ENCODE measurements at places on chromosomes 6 and 20.

- peak overlapping the region; percentile 92 for H3K27ac ChIP-seq
- DNase-seq = no peak
- H3K36me3 ChIP-seq = peaks cover 7% of the 10 kb centered on the region
- H3K4me1 ChIP-seq = peaks cover 30% of the 10 kb centered on the region
- no peak overlapping the region for H3K4me3 ChIP-seq
Observed at GRCh38 chr20:19889011-19889953, 127.9 kb upstream of the NAA20 start.

- no peak overlapping the region for H3K27ac ChIP-seq
- no peaks in the 10 kb centered on the region for H3K36me3 ChIP-seq
- no peak overlapping the region for H3K4me3 ChIP-seq
- no peaks in the 10 kb centered on the region for H3K4me1 ChIP-seq
- peaks cover 13% of the 10 kb centered on the region for H3K27me3 ChIP-seq
Observed at GRCh38 chr20:57785061-57785460, 75.2 kb upstream of the PMEPA1 start.

- no peak for DNase-seq
- no peak overlapping the region for H3K4me3 ChIP-seq
- H3K4me1 ChIP-seq = no peaks in the 10 kb centered on the region
- no peaks in the 10 kb centered on the region for H3K36me3 ChIP-seq
Observed at GRCh38 chr20:1934721-1935573, 39.7 kb downstream of the SIRPA start.

DNA sequence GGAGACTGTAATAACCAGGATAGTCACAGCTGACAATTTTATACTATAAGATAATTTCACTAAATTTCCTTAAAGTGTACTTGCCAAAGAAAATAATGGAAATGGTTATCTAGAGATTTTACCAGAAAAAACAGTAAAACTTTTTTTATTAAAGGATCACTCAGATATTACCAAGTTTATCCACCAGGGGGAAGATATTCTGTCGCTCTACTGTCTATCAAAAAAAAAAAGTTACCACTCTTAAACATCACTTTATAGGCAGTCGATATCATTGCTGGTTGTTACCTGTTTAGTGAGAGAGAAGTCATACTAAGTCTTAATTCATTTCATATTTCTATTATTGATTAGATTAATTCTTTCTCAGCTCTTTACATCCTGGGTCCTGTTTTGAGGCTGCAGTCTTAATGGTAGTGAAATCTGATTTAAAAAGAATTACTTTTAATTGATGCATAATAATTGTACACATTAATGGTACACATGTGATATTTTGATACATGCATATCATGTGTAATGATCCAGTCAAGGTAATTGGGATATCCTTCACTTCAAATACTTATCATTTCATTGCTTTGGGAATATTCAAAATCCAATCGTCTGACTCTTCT, 18.9 kb downstream of the L3MBTL3 start:
- no peak for DNase-seq
- H3K27ac ChIP-seq = no peak overlapping the region
- peaks cover 7% of the 10 kb centered on the region for H3K36me3 ChIP-seq

DNA sequence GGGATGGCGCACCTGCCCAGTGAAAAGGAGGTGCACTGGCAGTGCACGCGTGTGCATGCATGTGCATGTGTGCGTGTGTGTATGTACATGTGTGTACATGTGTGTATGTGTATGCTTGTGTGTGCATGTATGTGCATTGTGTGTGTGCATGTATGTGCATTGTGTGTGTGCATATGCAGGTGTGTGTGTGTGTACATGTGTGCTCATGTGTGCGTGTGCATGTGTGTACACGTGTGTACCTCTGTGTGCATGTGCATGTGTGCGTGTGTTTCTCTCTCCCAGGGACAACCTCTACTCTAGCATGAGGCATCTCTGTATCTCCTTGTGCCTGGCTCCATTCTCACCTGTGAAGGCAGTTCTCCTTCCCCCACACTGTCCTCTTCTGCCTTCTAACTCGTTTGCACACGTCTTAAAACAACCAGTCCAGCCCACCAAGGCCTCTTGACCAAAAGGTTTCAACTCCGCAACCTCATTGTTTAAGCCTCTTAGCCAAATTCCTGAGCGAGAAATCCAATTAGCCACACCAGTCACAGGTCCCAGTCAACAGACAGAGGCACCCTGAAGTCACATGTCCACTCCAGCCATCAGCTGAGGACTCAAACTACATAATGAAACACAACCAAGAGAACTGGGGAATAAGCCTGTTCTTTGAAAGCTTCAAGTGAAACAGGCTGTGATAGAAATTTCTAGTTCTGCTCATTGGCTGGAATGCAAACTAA, 103.5 kb upstream of the PTPRT start:
- peaks cover 8% of the 10 kb centered on the region for H3K27me3 ChIP-seq
- no peak overlapping the region for H3K27ac ChIP-seq
- no peaks in the 10 kb centered on the region for H3K36me3 ChIP-seq
- DNase-seq = no peak
- H3K4me3 ChIP-seq = no peak overlapping the region
- peaks cover 22% of the 10 kb centered on the region for H3K4me1 ChIP-seq

- H3K27me3 ChIP-seq = no peaks in the 10 kb centered on the region
- no peak overlapping the region for H3K4me3 ChIP-seq
- H3K27ac ChIP-seq = no peak overlapping the region
- DNase-seq = no peak
Observed at GRCh38 chr6:149223904-149224351, 93.6 kb upstream of the TAB2 start.

DNA sequence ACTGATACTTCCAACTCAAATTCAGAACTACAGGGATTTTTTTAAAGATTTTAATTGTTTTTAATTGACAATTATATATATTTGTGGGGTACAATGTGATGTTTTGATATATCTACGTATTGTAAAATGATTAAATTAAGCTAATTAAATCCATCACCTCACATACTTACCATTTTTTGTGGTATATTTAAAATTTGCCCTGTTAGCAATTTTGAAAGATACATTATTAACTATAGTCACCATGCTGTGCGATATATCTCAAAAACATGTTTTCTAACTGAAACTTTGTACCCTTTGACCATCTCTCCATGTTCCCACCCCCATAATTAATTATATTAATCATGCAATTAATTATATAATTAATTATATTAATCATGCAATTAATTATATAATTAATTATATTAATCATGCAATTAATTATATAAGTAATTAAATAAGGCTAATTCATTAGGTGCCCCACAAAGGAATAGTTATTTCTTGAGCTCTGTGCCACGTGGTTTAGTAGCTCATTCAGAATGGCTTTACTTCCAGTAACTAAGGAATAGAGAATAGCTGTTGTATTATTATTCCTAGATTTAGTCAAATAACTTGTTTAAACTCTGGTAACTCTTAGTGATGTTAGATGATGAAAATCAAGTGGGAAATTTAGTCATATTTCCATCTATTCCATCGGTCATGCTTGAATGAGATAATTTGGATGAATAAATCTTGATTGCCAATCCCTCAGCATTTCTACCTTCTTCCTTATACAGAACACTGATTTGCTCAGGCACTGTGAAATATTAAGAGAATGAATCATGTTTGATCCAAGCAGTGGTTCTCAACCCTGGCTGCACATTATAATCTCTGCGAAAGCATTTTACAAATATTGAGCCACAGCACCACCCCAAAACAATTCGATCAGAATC, 25.1 kb downstream of the LOC128125822 start:
- H3K4me1 ChIP-seq = peaks cover 18% of the 10 kb centered on the region
- H3K4me3 ChIP-seq = peak overlapping the region; percentile 94
- H3K27me3 ChIP-seq = no peaks in the 10 kb centered on the region
- no peak for DNase-seq

DNA sequence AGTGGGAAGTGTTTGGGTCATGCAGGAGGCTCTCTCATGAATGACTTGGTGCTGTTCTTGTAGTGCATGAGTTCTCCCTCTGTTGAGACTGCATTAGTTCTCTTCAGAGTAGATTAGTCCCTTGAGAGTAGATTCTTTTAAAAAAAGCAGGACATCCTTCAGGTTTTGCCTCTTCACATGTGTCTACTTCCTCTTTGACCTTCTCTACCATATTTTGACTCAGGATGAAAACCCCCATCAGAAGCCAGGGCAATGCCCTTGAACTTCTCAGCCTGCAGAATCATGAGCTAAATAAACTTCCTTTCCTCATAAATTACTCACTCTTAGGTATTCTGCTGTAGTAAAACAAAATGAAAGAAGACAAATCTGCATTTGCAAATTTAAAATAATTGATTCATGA, 170.3 kb downstream of the CD109 start:
- no peaks in the 10 kb centered on the region for H3K27me3 ChIP-seq
- H3K27ac ChIP-seq = no peak overlapping the region
- no peaks in the 10 kb centered on the region for H3K4me1 ChIP-seq

GRCh38 chr6:149410557-149410956, 10.5 kb downstream of the SUMO4 start:
- H3K27me3 ChIP-seq = no peaks in the 10 kb centered on the region

GRCh38 chr6:107653183-107653580, 163.3 kb downstream of the SOBP start:
- no peak overlapping the region for H3K27ac ChIP-seq
- no peak overlapping the region for H3K4me3 ChIP-seq
- no peak for DNase-seq
- peaks cover 13% of the 10 kb centered on the region for H3K36me3 ChIP-seq

- H3K27me3 ChIP-seq = no peaks in the 10 kb centered on the region
- DNase-seq = no peak
- no peaks in the 10 kb centered on the region for H3K4me1 ChIP-seq
- H3K4me3 ChIP-seq = no peak overlapping the region
- H3K27ac ChIP-seq = no peak overlapping the region
Observed at GRCh38 chr20:6017880-6018279, 36.0 kb downstream of the LRRN4 start.

GRCh38 chr6:158910484-158911440, 89.2 kb downstream of the RSPH3 start:
- H3K36me3 ChIP-seq = peaks cover 9% of the 10 kb centered on the region
- H3K27ac ChIP-seq = peak overlapping the region; percentile 90
- peak overlapping the region; percentile 76 for H3K4me3 ChIP-seq
- H3K27me3 ChIP-seq = no peaks in the 10 kb centered on the region
- peaks cover 37% of the 10 kb centered on the region for H3K4me1 ChIP-seq

GRCh38 chr6:18861204-18861603, 474.1 kb downstream of the RNF144B start:
- H3K27me3 ChIP-seq = no peaks in the 10 kb centered on the region
- no peak overlapping the region for H3K27ac ChIP-seq
- no peak overlapping the region for H3K4me3 ChIP-seq
- no peak for DNase-seq
- H3K4me1 ChIP-seq = no peaks in the 10 kb centered on the region

DNA sequence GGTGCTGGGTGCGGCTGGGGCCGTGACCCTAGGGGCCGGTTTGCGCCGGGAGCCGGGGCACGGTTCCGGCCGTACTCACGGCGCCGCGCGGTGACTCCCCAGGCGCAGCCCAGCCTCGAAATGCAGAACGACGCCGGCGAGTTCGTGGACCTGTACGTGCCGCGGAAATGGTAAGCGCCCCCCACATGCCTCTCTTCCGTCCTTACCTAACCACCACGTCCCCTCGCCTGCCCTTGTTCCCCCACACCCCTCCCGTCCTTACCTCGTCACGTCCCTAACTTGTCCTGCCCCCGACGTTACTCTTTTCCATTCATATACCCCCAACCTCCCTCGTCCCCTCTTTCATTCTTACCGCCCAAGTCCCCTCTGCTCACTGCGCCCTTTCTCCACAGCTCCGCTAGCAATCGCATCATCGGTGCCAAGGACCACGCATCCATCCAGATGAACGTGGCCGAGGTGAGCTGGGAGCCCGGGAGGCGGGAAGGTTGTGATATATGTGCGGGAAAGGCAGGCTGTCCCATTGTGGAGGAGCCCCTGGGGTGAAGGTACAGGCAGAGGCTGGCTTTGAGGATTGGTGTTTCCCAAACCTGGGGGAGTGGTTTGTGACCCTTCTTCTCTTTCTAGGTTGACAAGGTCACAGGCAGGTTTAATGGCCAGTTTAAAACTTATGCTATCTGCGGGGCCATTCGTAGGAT, 463 bp downstream of the RPS21 start:
- H3K4me3 ChIP-seq = peak overlapping the region; percentile 92
- peaks cover 9% of the 10 kb centered on the region for H3K36me3 ChIP-seq
- H3K4me1 ChIP-seq = peaks cover 36% of the 10 kb centered on the region
- H3K27me3 ChIP-seq = no peaks in the 10 kb centered on the region
- DNase-seq = no peak

DNA sequence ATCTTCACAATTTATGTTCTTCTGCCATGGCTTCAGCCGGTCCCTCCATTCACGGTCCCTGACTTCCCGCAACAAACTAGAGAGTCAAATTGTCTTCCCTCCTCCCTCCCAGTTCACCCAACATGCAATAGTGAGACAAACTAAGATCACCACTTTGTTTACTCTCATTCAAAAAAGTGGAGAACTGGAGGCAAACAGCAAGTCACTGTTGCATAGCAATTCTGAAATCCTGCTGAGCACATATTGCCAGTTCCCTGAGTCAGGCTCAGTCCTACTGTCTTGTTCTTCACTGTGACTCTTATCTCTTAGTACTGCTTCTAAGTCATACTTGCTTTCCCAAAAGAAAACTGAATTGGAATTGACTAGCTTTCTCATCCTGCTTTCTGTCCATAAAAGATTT, 287.2 kb upstream of the SASH1 start:
- no peak for DNase-seq
- H3K27me3 ChIP-seq = no peaks in the 10 kb centered on the region
- no peak overlapping the region for H3K27ac ChIP-seq
- H3K4me1 ChIP-seq = no peaks in the 10 kb centered on the region
- H3K36me3 ChIP-seq = peaks cover 11% of the 10 kb centered on the region
- no peak overlapping the region for H3K4me3 ChIP-seq

GRCh38 chr20:57612916-57613315, 7.3 kb downstream of the ZBP1 start:
- H3K4me1 ChIP-seq = no peaks in the 10 kb centered on the region
- no peaks in the 10 kb centered on the region for H3K36me3 ChIP-seq
- H3K27ac ChIP-seq = no peak overlapping the region
- DNase-seq = no peak
- peaks cover 6% of the 10 kb centered on the region for H3K27me3 ChIP-seq

DNA sequence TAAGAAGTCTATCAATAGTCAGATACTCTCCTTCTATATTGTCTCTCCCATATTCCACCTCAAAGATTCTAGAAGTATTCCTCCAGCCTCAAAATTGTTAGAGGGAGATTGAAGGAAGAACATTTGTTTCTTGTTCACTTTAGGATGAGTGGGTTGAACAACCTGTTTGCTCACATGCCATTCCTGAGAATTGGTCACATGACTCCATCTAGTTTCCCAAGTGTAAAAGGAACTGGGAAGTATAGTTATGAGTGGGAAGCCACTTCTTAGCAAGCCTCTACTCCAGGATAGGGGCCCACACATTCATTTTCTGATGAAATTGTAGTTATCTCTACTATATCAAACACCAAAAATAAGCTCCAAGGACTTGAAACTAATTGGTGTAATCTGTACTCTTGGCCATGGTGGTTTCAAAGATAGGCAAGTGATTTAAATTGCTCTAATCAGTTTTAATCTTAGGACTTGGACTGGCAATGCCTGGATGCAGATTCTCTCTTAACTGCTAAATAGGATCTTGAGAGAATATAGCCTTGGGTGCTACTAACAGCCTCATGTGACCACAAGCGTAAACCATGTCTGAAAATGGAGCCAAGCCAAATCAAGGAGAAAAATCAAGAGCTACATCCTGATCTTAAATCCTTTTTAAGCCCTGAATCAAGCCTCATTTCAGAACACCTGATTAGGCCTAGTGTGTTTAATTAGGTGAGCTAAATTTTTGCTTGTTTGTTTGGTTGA, 758.7 kb upstream of the MAN1A1 start:
- no peak for DNase-seq
- H3K27ac ChIP-seq = no peak overlapping the region
- H3K36me3 ChIP-seq = no peaks in the 10 kb centered on the region
- no peak overlapping the region for H3K4me3 ChIP-seq
- H3K4me1 ChIP-seq = no peaks in the 10 kb centered on the region

GRCh38 chr6:20172842-20173456, 39.3 kb downstream of the MBOAT1 start:
- DNase-seq = no peak
- no peak overlapping the region for H3K4me3 ChIP-seq
- H3K4me1 ChIP-seq = no peaks in the 10 kb centered on the region
- no peaks in the 10 kb centered on the region for H3K27me3 ChIP-seq
- no peaks in the 10 kb centered on the region for H3K36me3 ChIP-seq
- no peak overlapping the region for H3K27ac ChIP-seq

All from neural crest cell (in vitro differentiated cells).